Right atrium auricular region (tissue), 2 donors: ENCODE measurements at places on chromosomes 2 and 18. TPM values are rescaled to one million over a fixed set of nuclear protein-coding genes. Genes with fewer than 3 reads are reported as not detected.

The TEX44 gene
- not detected for total RNA-seq

GRCh38 chr2:27640722-27641245 is 11.9 kb downstream of the GPN1 start:
- DNase-seq, result no peak
- H3K36me3 ChIP-seq, result peaks cover 76% of the 10 kb centered on the region
- H3K4me3 ChIP-seq, result no peak overlapping the region
- H3K27ac ChIP-seq, result no peak overlapping the region
- H3K4me1 ChIP-seq, result no peaks in the 10 kb centered on the region

- no peaks in the 10 kb centered on the region for H3K36me3 ChIP-seq
- H3K4me1 ChIP-seq, result no peaks in the 10 kb centered on the region
- no peak overlapping the region for H3K27ac ChIP-seq
Measured at GRCh38 chr18:69455125-69455524, 54.4 kb downstream of the DOK6 start.

The CPLX4 gene
- total RNA-seq, result not detected

- no peak overlapping the region for H3K27ac ChIP-seq
- no peaks in the 10 kb centered on the region for H3K27me3 ChIP-seq
- H3K36me3 ChIP-seq, result no peaks in the 10 kb centered on the region
Measured at GRCh38 chr2:69021727-69022126, 8.7 kb downstream of the ANTXR1 start.
